Frontal cortex (tissue), 4 donors: ENCODE measurements at places on chromosomes 11 and 22. TPM values are rescaled to one million over a fixed set of nuclear protein-coding genes. Genes with fewer than 3 reads are reported as not detected.

The SLC7A4 gene
- 2.0 TPM for total RNA-seq

The LRRC74B gene
- under 0.01 TPM for total RNA-seq

The TRIM6 gene
- total RNA-seq: 0.41 TPM

The MRPL48 gene
- 29.8 TPM for total RNA-seq
